Activated CD8-positive, alpha-beta memory T cell treated with anti-CD3 and anti-CD28 coated beads for 1 hour (primary cell): ENCODE measurements at places on chromosomes 2 and 18.

DNA sequence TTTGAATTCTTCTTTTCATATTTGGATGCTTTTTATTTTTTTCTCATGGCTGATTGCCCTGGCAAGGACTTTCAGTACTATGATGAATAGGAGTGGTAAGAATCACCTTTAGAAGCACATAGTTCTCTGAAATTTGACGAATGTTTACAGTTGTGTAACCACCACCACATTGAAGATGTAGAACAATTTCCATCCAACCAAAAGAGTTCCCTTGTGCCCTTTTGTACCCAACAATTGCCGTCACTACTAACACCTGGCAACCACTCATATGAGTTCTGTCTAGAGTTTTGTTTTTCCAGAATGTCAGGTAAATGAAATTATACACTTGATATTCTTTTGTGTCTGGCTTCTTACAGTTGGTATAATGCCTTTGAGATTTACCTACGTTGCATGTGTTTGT is 28.7 kb upstream of the SLC16A14 start:
- DNase-seq = no peak

GRCh38 chr2:71502941-71503738 is 49.8 kb downstream of the DYSF start:
- no peak for DNase-seq

GRCh38 chr2:235383272-235383843 is 110.5 kb upstream of the AGAP1 start:
- DNase-seq = no peak

DNA sequence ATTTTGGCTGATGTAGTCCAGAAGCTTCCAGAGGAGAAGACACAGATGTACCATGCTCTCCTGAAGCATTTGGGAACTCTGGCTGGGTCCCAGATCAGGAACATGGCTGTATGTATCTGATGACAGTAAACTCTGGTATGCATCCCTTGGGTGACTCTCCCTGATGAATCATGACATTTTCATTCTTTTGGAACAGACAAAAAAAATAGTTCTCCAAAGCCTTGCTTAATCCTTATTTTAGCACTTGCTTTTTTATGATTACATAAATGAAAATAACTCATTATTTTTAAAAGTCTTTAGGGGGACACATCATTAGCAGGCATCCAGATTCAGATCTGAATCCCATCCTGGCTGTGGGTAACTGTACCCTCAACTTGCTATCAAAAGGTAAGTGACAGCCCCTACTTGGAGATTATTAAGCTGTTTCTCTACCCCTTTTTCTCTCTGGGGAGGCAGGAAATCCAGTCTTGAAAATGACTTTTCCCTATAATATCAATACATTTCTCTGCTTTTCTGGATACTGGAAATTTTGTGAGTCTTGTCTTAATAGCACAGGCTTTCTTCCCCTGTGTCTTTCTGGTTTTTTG is 23.3 kb downstream of the AOX1 start:
- no peak for DNase-seq

- no peak for DNase-seq
These were observed 88.4 kb downstream of the BCL2L11 start for GRCh38 chr2:111209045-111209514.

- DNase-seq = no peak
These were observed 106.9 kb upstream of the SLC8A1 start for GRCh38 chr2:40558761-40559160.

DNA sequence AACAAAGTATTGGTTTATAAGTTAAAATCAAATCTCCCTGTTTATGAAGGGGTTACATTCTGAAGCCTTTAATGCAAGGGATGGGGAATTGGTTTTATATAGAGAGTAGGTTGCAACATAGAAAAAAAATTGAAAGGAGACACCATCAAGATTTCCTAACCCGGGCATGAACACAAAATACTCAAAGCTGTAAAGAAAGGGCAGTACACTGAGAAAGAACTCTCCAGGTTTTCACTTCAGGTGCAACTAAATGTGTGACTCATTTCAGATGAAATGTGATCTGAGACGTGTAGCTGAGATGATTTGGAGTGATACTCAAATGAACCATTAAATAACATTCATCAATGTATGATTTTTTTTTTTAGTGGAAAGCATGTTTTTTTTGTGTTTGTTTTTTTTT is 43.6 kb downstream of the SANBR start:
- no peak for DNase-seq

GRCh38 chr2:211161236-211161635 is 604.8 kb downstream of the CPS1 start:
- DNase-seq = no peak

DNA sequence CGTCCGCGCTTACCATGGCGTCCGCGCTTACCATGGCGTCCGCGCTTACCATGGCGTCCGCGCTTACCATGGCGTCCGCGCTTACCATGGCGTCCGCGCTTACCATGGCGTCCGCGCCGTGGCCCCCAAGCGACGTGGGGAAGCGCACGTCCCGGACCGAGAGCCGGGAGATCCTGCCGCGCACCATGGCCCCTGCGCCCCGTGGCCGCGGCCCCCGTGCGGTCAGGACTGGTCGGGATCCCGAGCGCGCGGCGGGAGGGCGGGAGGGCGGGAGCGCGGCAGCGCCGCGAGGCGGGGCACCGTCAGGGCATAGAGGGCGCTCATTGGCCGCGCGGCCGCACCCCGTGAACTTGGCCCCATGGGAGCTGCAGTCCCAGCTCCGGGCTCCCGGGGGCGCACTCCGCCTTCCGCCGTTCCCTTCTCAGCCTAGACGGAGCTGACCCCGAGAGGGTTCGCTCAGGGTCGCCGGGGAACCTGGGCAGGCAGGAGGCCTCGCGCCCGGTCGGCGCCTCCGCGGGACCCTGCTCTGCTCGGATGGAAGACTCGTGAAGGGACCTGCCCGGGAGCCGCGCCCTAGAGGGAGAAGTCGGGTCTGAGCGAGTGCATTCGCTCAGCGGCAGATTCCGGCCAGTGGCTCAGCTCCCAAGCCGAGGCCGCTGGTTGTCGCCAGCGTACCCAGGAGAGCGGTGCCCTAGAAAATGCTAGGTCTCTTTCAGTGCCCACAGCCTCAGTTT is at the start of gene ENOSF1:
TSS of gene ENOSF1 (minus strand) at position 230 of the 734 bp plus-strand sequence. CDS start at position 187, 43 bp downstream.
- peak; percentile 52 for DNase-seq

GRCh38 chr2:42569883-42570282 is 1.5 kb downstream of the MTA3 start:
- DNase-seq = no peak

GRCh38 chr2:1081451-1082225 is 131.0 kb downstream of the SNTG2 start:
- DNase-seq = no peak
